ENCODE measurements at places on chromosomes 3 and 15. TPM values are rescaled to one million over a fixed set of nuclear protein-coding genes. Genes with fewer than 3 reads are reported as not detected.

LEKR1 gene
- 0.68 TPM for total RNA-seq

THBS1 gene
- 276 TPM for total RNA-seq

RBPMS2 gene
- not detected for total RNA-seq

DZIP1L gene
- total RNA-seq, result 0.34 TPM

CYP1A2 gene
- not detected for total RNA-seq

GMNC gene
- not detected for total RNA-seq

ANAPC13 gene
- total RNA-seq, result 50.5 TPM

EBLN2 gene
- 7.0 TPM for total RNA-seq

ZDHHC23 gene
- total RNA-seq, result 1.7 TPM

CYP1A1 gene
- 3.1 TPM for total RNA-seq

GPR160 gene
- total RNA-seq, result 1.0 TPM

All from nasal cavity respiratory epithelium epithelial cell of viscerocranial mucosa (primary cell).